ENCODE measurements at places on chromosomes 7 and 10.

DNA sequence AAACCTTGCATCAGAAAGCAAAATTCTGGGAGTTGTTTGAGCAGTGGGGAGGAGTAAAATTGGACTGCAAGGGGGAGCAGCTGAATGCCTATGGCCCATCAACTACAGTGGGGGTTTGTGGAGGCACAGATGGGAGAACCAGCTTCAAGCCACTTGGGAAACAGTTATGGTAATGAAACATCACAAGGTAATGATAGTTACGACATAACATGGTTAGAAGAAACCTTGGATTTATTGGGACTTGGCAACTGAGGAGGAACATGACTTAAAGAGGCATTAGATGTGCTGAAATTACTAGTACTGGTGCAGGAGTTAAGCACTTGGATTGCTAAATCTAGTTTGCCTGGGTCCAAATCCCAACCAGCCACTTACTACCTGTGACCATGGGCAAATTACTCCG, 868.4 kb downstream of the KCNMA1 start:
- no peak for DNase-seq

GRCh38 chr7:100609958-100610357, 2.4 kb upstream of the MOSPD3 start:
- DNase-seq: no peak

DNA sequence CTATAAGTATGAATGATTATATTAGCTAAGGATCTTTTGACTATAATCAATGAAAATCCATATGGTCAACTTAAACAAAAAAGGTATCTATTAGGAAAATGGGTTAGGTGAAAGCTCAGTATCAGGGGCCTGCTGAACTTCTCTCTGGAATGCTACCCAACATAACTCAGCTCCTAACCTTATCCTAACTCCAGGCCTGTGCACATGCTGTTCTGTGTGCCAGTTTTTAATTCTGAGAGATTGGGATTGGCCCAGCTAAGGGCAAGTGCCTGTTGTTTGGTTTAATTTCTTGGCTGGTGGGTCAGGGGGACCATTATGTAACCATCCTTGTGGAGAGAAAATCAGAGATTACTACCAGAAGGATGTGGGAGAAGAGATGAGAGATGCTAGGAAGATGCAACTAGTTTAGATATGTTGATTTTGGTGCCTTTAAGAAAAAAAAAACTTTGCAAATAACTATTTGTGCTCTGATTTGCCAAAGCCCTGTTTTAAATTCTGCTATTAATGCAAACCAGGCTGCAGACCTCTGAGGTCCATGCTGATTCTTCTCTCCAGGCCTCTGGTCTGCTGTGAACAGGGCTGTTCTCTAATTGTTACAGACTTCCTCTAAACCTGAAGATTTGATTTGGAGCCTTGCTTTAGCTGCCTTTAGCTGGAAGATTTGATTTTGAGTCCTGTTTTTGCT, 23.9 kb upstream of the HDAC9 start:
- DNase-seq: no peak

- DNase-seq: no peak
These were observed 24.1 kb upstream of the FAM180A start for GRCh38 chr7:135772639-135773222.

GRCh38 chr7:156156734-156157408, 344.6 kb upstream of the SHH start:
- DNase-seq: no peak

- no peak for DNase-seq
These were observed 2.6 kb upstream of the PCBD1 start for GRCh38 chr10:70890917-70891431.

DNA sequence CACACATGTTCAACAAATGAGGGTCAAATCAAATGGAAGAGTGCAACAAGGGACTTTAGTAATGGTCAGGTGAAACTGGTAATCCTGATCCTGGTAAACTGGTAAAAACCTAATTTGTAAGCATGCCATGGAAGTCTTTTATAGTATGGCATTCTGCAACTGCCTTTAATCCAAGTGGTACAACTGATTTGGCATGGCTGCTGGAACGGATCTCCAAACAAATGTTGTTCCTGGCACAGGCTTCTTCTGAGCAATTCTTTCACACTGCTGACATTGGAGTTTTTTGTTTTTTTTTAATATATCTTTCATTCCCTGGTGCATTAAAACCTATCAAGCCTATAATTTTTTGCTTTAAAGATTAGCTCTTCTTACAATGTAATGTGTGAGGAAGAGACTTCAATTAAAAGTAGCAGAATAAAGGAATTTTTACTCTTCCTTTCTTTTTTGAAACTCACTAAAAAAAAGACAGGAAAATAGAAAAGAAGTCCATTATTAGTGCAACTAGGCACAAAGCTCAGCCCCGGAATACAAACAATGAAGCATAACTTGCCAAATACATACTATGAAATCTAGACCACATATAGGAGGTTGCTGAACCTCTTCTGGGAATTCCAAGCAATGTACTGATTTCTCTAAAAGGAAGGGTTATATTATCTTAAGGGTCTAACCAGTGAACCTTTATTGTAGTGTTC, 79.3 kb upstream of the OIT3 start:
- no peak for DNase-seq

GRCh38 chr10:55358539-55358938, 557.5 kb upstream of the PCDH15 start:
- no peak for DNase-seq

GRCh38 chr10:58189269-58189668, 78.4 kb downstream of the IPMK start:
- DNase-seq: no peak

- no peak for DNase-seq
These were observed 50.9 kb downstream of the GNAI1 start for GRCh38 chr7:80185571-80185970.

DNA sequence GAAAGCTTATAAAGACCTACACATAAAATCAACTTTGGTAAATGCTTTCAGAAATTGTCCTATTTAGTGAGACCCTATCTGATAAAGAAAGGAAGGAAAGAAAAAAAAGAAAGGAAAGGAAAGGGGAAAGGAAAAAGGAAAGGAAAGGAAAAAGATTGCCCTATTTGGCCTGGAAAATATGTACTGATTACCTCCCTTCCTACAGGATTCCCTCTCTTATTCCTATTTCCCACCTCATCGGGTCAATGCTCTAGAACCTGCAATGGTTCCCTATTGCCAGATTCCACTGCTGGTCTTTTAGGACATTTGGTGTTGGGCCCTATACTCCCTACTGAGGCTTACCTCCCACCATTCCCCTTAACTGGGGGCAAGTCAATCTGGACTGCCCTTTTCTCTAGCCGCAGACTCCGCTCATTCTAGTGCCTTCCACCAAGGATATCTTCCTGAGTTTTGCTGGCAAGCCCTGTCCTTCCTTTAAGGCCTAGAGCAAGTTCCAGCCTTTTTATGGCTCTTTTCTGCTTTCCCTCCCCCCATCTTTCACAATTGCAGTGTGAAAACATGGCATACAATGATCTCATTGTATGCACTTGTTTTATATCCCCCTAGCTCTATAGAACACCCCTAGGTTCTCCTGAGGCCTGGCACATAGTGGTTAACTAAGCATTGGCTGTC, 4.4 kb downstream of the DDIT4 start:
- DNase-seq: no peak

DNA sequence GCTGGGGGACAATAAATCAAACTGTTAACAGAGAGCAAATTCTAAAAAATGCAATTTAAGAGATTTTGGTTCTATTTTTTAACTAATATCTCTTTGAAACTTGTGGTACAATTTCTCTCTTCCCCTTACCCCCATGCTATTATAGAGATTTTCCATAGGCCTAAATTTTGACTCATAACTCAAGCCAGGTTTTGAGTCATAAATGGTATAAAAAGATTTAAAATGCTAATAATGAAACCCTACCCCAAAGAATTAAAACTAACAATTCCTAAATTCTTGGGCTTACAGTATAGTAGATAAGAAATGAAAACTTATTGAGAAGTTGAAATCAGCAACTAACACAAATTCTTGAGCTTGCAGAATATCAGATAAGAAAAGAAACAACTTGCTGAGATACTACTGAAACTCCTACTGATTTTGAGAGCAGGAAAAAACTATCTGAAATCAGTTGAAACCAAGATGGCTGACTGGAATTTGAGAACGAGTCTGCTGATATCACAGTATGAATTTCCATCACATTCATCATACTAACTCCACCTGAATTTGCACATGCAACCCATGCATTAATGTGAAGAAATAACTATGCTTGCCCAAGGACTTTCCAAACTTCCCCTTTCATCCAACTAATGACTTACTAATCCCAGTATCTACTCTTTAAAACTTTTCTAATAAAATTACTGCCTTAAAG, 36.3 kb downstream of the POT1 start:
- no peak for DNase-seq

DNA sequence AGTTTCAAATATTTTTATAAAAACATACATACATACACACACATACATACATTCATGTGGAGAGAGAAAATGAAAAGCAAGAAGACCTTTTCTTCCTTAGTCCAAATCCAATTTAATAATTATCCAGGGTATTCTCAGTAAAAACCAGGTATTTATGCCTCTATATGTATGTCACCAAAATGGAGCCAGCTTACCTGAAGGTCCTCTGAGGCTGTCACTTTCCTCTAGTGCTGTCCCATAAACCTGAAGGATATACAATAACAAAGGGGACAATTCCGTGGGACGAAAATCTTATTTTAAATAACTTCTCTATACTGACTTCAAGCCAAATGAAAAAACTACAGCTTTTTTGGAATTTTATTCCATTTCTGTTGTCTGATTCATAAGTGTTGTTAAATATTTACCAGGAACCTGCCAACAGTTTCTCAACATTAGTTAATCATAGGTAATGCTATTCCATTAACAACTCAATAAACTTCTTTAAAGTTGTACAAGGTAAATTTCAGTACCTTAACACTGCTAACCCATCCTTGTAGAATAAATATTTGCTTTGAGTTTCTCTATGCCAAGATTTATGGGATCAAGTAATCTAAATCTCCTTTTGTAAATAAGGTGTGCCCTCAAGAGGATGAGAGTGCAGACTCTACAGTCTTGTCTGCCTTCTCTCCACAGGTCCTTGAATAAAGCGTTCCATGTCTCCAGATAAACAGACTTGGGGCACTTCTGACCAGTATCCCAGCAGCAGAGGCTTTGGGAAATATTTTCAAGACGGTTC, 260.3 kb downstream of the AHR start:
- no peak for DNase-seq

DNA sequence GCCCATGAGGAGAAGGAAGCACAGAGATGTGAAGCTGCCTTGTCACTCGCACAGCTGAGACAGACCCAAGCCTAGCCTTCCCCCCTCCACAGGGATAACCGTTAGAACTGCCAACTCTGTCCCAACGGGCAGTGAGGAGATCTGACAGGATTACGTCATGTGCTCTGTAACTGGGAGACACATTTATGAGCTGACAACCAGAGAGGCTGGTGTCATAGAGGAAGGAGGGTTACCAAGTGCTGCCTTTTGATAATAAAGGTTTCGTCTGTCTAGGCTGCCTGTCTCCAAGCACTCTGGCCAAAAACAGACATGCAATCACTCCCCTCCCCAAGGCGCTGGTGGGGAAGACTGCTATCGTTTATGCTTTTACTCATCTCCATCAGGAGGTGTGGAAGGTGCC, 165.9 kb downstream of the PLXNA4 start:
- DNase-seq: no peak

- DNase-seq: no peak
These were observed 255.2 kb downstream of the SNX13 start for GRCh38 chr7:17685141-17685540.

- no peak for DNase-seq
These were observed 67.6 kb upstream of the GATA3 start for GRCh38 chr10:7986851-7987250.

- DNase-seq: no peak
These were observed 62.6 kb upstream of the EFCAB10 start for GRCh38 chr7:105643851-105644250.

DNA sequence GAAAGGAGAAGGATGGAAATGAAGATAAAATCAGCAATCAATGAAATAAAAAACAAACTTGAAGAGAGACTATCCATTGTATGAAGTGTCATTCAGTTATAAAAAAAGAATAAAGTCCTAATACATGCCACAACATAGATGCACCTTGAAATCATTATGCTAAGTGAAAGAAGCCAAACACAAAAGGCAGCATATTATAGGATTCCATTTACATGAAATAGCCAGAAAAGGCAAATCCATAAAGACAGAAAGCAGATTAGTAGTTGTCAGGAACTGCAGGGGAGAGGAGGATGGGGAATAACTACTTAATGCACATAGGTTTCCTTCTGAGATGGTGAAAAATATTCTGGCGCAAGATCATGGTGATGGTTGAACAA, 6.6 kb upstream of the PON1 start:
- no peak for DNase-seq

DNA sequence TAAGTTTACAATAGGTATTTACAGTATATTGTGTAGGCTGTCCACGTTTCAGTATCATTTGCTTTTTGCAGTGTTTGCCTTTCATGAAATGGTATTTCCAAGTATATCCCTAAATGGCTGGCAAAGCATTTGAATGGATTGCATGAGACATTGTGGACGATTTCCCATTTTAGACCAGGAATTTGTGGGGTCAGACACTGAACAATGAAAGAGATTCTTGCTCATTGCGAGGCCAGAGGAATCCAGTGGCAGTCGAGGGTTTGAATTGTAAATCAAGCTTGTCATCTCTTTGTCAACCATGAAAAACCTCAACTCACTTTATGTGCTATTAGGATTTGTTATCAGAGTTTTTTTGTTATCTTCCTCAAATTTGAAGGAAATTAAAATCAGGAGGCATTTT, 70.8 kb downstream of the CREB5 start:
- DNase-seq: no peak

DNA sequence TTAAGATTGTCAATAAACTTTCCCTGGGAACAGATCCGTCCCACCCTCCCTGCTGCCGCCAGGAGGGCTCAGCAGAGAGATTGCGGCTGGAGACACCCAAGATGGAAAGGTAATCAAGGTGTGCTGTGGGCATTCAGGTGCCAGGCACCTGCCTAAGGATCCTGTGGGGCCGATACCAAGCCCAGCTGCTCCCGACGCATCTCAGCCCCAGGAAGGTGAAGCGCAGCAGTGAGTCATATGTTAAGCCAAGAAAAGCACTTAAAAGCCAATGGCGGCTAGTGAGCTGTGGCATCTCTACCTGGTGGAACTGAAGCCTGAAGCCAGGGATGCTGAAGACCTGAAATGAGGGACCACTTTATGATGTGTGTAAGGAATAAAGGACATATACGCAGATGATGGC, 6.1 kb downstream of the WDR86 start:
- no peak for DNase-seq

- no peak for DNase-seq
These were observed 105.7 kb downstream of the PHTF2 start for GRCh38 chr7:77904252-77904651.

- DNase-seq: no peak
These were observed 177.1 kb upstream of the FRMD4A start for GRCh38 chr10:14507781-14508180.

- no peak for DNase-seq
These were observed 24.4 kb upstream of the PITRM1 start for GRCh38 chr10:3196958-3197347.

DNA sequence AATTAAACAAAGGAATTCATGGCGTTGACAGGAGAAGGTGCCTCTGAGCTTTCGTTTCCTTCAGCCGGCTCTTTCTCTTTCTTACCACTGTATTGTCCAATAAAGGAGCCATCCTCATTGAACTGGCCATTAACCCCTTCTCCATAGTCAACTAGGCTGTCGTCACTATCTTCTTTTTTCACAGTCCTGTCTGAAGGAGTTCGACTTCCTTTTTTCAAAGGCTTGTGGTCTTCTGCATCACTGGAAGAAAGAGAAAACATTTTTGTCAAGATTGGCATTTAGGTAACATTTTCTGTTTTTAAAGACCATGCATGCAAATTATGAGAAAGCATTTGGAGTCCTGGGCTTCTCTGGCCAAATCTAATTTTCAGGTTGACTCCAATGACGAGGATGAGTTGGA, 19.7 kb upstream of the LAMB4 start:
- DNase-seq: no peak

Measured in hematopoietic multipotent progenitor cell treated with erythropoietin and hydrocortisone succinate and interleukin-3 and kit ligand, for 15 days (in vitro differentiated cells).